ENCODE measurements at places on chromosomes 3 and 15.
A peak's percentile ranks its signal among the peaks of the same experiment; 100 is the strongest.

- peak; percentile 34 for DNase-seq
Observed at GRCh38 chr3:76107935-76108570, 322.7 kb upstream of the ZNF717 start.

GRCh38 chr3:46414739-46415138, 7.7 kb downstream of the CCRL2 start:
- DNase-seq = no peak

DNA sequence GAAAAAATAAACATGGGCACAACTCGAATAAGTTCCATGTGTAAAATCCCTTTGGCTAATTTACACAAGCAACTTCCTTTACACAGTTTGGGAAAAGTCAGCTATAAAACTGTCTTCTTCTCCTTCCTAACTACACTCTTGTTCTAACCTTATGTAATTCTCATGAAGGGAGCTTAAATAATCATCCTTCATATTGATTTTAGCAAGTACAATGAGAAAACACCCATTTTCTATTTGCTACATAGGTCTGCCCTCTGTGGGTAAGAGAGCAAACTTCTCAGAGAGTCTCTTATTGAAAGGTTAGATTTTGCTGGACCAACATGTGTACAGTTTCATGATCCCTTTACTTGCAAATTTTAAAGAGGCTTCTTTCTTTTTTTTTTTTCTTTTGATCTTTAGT, 398.5 kb downstream of the ROBO1 start:
- DNase-seq = no peak

GRCh38 chr15:69795601-69796000, 302.1 kb downstream of the TLE3 start:
- DNase-seq = no peak

- DNase-seq = no peak
Observed at GRCh38 chr3:35064761-35065160, 574.6 kb upstream of the ARPP21 start.

- DNase-seq = no peak
Observed at GRCh38 chr3:168803536-168803935, 707.8 kb upstream of the GOLIM4 start.

- no peak for DNase-seq
Observed at GRCh38 chr15:48126667-48127355, 6.0 kb downstream of the SLC24A5 start.

GRCh38 chr15:31434588-31435260, 108.1 kb downstream of the KLF13 start:
- DNase-seq = peak; percentile 79

DNA sequence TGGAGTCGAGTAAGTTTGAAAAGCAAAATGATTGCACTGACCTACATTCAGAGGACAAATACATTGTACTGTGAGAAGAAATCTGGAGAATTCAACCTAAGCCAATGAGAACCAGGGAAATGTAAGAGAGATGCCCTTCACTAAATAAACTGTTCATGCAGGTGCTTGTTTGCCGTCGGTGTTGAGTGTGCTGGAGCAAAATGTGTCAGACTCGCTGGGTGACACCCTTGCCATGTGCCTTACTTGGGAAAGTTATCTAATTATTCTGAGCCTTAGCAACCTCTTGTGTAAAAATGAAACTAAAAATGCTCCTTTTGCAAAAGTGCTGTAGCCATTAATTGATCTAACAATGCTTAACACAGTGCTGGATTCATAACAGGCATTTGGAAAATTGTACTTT, 140.4 kb downstream of the GABRB3 start:
- DNase-seq = no peak

DNA sequence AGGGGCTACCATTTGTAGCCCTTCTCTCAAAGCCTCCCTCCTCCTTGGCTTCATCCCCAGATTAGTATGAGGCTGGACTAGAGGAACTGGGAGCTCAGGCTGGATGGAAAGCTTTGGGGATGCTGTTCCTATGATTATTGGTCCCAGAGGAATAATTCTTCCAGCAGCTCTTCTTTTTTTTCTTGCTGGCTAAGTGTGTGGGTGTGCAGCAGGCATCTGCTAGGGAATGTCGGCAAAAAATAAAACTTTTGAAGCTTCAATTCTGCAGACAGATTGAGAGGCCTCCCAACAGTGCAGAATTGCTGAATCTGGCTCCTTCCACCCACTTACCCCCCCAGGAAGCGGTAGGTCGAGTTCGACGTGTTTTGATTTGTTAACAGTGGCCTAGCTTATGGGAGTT, 138.5 kb upstream of the ANKRD28 start:
- no peak for DNase-seq

Measured in AG08396 (cell line).